Activated CD8-positive, alpha-beta memory T cell treated with anti-CD3 and anti-CD28 coated beads for 4 hours (primary cell): ENCODE measurements at places on chromosomes 1 and 21.

DNA sequence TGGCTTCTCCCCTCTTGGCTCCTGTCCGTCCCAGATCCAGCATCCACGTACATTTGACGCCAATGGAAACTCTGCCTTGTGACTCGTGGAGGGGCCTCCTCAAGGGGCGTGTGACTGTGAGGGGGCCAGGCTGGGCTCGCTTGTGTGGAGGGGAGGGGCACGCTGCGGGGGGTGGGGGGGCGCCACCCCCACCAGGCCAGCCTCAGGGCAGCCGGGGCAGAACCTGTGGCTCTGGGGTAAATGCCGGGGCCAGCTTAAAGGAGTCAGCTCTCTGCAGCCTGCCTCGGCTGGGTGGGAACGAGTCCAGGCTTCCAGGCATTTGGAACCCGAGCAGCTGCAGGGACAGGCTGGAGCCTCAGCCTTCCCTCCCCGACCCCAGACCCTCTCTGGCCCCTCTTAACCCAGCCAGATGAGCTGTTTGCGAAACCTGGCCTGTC, 94.1 kb downstream of the SIK1 start:
- DNase-seq, result no peak

- DNase-seq, result no peak
These were observed 58.0 kb downstream of the RBM11 start for GRCh38 chr21:14273736-14274538.

GRCh38 chr1:185964946-185965345, 230.8 kb downstream of the HMCN1 start:
- no peak for DNase-seq

GRCh38 chr1:156709757-156710489, 4.5 kb upstream of the CRABP2 start:
- no peak for DNase-seq

DNA sequence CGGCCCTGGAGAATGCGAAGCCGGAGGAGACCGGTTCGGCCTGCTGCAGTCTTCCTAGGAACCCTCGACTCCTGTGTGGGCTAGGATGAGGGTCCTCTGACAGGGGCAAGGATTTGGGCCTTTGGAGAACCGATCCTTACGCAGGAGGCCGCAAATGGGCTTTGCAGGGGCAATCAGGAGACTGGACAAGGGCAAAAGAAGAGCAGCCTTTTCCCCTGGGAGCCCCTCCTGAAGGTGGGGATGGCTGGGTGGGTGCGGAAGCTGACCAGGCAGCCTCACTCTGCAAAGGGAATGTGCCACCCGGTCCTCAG, 111.7 kb downstream of the NAV1 start:
- no peak for DNase-seq

DNA sequence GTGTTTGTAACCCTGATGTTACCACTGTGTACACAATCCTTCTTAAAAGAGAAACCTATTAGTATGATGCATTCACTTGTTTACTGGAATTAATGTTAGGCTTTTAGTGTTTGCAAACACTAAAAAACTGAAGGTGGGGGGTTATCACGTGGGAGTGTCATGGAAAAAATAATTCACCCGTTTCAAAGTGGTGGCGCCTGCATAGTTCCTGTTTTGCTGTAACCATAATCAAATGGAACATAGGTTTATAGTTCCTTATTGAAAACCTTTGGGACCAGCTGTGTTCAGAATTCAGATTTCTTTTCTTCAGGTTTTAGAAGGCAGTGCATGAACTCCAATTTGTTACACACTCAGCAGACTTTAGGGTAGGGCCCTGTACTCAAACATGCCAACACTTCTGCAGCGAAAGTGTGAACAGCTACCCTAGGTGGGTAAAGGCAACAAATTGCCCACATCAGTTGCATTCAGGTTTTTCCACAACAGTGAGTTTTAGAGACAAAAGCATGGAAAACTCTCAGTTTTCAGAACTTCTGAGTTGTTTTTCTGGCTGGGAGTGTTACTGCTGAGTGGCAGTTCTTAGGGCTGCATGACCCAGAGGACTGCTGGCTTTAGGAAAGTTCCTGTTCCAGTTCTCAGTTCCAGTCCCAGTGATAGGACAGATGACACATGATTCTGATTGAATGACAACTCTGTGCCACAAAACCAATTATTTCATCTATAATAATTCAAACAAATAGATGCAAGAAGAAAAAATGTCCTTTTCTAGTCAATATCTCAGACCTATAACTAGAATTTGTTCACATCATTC, 29.1 kb upstream of the IVNS1ABP start:
- DNase-seq, result no peak

DNA sequence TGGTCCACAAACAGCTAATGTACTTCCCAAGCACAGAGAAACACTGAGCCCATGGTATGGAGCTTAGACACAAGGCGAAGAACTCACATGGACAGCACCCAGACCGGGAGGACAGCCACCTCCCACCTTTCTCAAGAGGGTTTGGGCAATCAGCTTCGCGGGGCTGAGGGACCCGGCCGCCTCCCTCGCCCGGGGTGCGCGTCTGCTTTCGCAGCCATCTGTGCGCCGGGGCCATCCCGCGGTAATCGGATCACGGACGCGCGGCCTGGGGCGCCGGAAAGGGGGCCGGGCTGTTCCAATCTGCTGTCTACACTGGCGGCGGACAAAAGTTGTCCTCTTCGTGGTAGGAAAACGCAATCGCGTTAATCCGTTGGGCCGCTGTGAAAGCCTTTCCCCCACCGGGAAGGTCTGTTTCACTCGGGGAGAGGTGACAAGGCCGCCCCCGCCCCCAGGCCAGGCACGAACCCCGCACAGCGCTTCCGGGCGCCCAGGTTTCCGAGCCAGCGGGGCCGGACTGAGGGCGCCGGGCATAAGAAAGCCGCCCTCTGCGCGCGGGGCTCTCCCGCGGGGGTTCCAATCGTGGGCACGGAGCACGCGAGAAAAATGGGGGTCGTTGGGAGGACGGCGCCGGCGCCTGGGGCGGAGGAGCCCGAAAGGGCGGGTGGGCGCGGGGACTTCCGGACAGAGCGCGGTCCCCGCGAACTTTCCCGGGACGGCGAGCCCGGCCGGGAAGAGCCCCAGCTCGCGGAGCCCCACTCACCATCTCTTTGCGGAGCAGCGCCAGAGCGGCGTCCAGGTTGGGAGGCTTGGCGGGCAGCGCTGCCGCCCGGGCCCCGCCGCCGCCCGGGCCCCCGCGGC, 664 bp downstream of the FAM89A start:
- peak; percentile 19 for DNase-seq

DNA sequence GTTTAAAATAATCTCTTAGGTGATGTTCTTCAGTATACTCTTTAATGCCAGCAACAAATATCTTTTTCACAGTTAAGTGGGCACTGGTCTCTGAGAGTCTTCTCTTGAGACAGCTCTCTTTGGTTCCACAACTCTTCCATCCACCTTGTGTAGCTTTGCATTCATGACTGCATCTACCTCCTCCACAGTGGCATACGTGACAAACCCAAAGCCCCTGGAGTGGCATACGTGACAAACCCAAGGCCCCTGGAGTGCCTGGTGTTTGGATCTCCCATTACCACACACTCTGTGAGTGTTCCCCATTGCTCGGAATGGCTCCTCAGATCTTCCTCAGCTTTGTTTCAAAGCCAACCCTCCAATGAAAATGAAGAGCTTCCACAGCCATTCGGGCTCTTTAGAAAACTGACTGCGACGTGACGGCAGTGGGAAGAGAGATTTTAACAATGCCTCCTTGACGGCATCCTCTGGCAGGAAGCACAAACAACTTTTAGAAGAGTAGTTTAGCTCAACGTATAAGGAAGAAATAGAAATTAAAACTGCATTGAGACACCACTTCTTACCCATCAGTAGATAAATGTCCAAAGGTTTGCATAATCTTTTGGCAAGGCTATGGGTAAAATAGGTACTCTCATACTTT, 45.8 kb downstream of the SLC30A7 start:
- no peak for DNase-seq

- no peak for DNase-seq
These were observed 12.9 kb downstream of the CAMK2N1 start for GRCh38 chr1:20472860-20473711.

- DNase-seq, result no peak
These were observed 141.1 kb downstream of the TOMM20 start for GRCh38 chr1:234987415-234988154.

- no peak for DNase-seq
These were observed 17.7 kb downstream of the TINAGL1 start for GRCh38 chr1:31593770-31594632.

DNA sequence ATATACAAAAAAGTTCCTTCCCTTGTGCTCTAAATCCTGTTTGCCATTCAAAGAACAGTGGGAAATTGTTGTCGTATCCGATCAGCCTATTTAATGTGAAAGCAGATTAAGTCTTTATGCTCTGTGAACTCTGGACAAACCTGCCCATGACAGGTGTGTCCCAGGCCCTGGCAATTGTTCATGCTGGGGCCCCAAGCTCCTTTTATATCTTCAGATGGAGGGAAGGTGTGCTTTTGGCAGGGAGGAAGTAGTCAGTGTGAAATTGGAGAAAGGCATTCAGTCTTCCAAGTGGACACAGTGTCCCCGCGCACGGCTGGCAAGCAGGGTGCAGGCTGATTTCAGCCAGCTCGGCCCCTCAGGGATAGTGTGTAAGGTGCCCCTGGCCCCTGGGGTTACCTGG, 135.1 kb upstream of the F3 start:
- no peak for DNase-seq

DNA sequence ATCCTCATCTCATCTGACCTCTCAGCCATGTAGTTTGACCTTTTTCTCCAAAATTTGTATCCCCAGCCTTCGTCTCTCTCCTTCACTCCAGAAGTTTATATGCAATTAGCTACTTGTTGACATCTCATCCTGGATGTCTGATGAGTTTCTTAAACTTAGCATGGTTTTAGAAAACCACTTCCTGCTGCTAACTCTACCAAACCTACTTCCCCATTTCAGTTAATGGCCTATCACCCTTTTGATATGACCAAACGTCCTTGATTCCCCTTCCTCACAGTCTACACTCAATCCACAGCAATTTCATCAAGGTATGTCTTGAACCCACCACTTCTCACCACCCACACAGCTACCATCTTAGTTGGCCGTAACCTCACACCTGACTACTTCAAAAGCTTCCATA, 121.9 kb downstream of the LRRC40 start:
- no peak for DNase-seq

GRCh38 chr1:88973520-88974137, 18.8 kb downstream of the KYAT3 start:
- DNase-seq, result no peak

GRCh38 chr1:49225464-49225863, 448.8 kb upstream of the BEND5 start:
- DNase-seq, result no peak

- no peak for DNase-seq
These were observed 8.9 kb downstream of the SPATA46 start for GRCh38 chr1:162367772-162368171.

GRCh38 chr1:187034501-187034900, 205.8 kb downstream of the PLA2G4A start:
- no peak for DNase-seq

GRCh38 chr1:228743405-228743804, 8.1 kb downstream of the RHOU start:
- DNase-seq, result no peak

DNA sequence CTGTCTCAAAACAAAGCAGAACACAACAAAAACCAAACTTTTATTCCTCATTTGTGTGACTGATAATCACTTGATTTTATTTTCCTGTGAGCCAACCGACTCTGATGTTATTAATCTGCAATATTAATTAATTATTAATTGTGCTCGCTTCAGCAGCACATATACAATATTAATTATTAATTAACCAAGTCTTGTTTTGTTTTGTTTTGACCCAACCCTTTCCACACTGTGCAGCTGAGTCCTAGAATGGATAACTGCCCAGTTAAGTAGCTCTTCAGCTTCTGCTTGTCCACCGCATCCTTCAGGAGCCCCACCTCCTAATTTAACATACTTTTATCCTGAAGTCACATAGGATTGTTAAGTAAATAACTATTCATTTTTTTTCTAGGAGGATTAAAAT, 47.4 kb upstream of the EXO1 start:
- DNase-seq, result no peak

GRCh38 chr1:20037877-20038276, 32.1 kb upstream of the PLA2G5 start:
- DNase-seq, result no peak

- DNase-seq, result no peak
These were observed 876 bp downstream of the EFCAB7 start for GRCh38 chr1:63524201-63524600.

GRCh38 chr1:41320895-41321676, 40.1 kb upstream of the FOXO6 start:
- no peak for DNase-seq

DNA sequence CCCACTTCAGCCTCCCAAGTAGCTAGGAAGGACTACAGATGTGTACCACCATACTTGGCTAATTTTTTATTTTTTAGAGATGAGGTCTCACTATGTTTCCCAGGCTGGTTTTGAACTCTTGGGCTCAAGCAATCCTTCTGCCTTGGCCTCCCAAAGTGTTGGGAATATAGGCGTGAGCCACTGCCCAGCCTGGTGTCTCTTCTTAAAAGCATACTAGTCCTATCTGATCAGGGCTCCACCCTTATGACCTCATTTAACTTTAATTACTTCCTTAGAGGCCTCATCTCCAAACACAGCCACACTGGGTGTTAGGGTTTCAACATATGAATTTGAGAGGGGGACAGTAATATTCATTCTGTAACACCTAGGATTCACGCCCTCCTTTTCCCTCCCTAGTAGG, 130.9 kb downstream of the GLIS1 start:
- DNase-seq, result no peak

DNA sequence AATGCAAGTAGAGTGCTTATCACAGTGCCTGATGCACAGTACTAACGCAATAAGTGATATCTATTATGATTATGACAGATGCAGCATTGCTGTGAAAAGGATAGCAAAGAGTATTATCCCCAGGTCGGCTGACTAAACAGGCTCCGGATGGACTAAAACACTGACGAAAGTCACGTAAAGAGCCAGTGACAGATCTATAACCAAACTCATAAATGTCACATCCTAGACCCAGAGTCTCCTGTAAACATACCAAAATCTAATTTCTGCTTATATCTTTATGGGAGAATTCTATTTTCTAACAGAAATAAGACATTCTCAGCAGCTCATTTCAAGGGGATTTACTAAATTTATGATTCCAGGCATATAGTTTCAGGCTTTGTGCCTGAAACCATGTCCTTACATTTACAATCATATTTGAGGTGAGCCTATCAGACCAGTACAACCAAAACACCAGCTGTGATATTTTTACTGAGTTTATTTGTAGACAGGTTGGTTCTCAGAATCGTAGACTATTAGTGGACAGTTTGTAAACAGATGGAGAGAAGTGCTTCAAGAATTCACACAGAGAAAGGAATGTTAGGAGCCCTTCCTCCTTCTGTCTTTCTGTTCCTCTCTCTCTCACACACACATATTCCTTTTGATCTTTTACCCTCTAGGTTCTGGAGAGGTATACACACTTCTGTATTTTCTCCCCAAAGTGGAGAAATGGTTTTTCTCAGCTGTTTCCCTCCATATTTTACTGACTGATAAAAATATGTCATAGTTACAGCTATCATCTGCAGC, 52.4 kb upstream of the WDR26 start:
- no peak for DNase-seq

GRCh38 chr1:29599826-29600225, 363.5 kb downstream of the PTPRU start:
- DNase-seq, result no peak
